ENCODE measurements at places on chromosomes 6 and 20. TPM values are rescaled to one million over a fixed set of nuclear protein-coding genes. Genes with fewer than 3 reads are reported as not detected.

The PRR18 gene
- total RNA-seq = not detected

The RAET1E gene
- total RNA-seq = not detected

The CGAS gene
- total RNA-seq = 7.1 TPM

The SEL1L2 gene
- not detected for total RNA-seq

The MAP3K5 gene
- 21.2 TPM for total RNA-seq

The MRPS10 gene
- 38.4 TPM for total RNA-seq

The CENPW gene
- 2.2 TPM for total RNA-seq

The FAXC gene
- 3.8 TPM for total RNA-seq

The KCNK16 gene
- not detected for total RNA-seq

The APOM gene
- 1.8 TPM for total RNA-seq

The SLC2A10 gene
- 43.3 TPM for total RNA-seq

The TFAP2D gene
- total RNA-seq = not detected

The HAO1 gene
- total RNA-seq = not detected

The BPIFB4 gene
- not detected for total RNA-seq

The SYCP2 gene
- 0.52 TPM for total RNA-seq

The MACROD2 gene
- 0.96 TPM for total RNA-seq

The FOXC1 gene
- 1.5 TPM for total RNA-seq

The ADISSP gene
- total RNA-seq = 20.1 TPM

The SIRPA gene
- 26.3 TPM for total RNA-seq

The PTPRK gene
- 56.7 TPM for total RNA-seq

The PKHD1 gene
- under 0.01 TPM for total RNA-seq

The CDK19 gene
- 16.6 TPM for total RNA-seq

The PM20D2 gene
- total RNA-seq = 6.6 TPM

The TREM1 gene
- 1.2 TPM for total RNA-seq

The B3GALT4 gene
- 3.6 TPM for total RNA-seq

The RIN2 gene
- 25.9 TPM for total RNA-seq

The EYS gene
- total RNA-seq = not detected

The EBF4 gene
- 3.7 TPM for total RNA-seq
